ENCODE measurements at places on chromosomes 5 and 9.

- no peak for DNase-seq
Observed at GRCh38 chr5:170312666-170313065, 15.1 kb upstream of the LCP2 start.

DNA sequence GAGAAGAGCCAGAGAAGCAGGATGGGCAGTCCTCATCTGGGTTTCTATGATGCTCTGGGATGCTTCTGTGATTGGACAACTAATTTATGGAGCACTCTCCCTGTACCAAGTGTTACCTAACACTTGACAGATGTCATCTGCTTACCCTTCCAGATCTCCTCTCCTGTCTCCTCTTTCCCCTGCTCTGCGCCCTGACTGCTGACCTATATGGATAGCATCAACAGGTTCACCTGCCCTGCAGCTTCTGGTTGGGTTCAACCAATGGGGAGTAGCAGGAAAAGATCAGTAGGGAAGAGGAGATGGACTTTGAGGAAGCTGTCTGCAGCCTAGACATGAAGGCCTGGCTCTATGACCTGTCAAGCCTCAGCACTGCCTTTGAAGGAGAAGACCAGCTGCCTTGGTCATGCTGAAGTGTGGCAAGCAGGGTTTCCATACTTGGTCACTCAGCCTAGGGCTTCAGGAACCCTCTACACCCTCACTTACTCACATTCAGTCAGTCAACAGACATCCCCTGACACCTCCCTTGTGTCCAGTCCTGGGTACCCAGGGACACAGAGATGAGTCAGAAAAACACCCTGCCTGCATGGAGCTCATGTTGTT, 11.3 kb upstream of the P4HA2 start:
- no peak for DNase-seq

DNA sequence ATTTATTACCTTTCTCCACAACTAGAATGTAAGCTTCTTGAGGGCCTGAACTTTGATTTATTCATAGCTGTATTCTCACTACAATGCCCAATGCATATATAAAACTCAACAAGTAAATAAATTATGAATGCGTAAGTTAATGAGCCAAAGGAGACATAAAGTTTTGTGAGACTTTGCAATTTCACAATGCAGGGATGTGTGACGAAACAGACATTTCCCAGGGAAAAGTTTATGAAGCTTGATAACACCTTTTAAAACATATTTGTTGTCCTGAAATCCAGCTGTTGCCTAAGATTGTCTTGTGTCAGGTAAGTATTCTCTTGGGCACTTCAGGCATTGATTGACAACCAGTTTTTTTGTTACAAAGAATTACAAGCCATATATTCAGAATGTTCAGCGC, 800.1 kb downstream of the BRINP1 start:
- no peak for DNase-seq

DNA sequence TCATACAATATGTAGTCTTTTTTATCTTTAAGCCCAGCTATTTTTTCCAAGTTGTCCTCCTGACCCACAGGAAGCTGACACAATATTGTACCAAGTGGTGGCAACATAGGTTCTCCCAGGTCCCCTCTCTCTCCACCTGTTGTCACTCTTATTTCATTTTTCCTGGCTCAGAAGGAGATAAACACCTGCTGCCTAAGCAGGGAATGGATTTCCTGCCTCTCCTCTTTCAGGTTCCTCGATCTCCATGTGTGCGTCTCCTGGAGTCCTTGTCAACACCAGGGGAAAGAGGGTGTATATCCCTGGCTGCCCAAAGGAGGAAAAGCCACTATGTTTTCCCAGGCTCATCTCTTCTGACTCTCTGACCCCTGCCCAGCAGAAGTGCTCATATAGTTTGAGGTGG, 81.8 kb upstream of the KLF9 start:
- no peak for DNase-seq

DNA sequence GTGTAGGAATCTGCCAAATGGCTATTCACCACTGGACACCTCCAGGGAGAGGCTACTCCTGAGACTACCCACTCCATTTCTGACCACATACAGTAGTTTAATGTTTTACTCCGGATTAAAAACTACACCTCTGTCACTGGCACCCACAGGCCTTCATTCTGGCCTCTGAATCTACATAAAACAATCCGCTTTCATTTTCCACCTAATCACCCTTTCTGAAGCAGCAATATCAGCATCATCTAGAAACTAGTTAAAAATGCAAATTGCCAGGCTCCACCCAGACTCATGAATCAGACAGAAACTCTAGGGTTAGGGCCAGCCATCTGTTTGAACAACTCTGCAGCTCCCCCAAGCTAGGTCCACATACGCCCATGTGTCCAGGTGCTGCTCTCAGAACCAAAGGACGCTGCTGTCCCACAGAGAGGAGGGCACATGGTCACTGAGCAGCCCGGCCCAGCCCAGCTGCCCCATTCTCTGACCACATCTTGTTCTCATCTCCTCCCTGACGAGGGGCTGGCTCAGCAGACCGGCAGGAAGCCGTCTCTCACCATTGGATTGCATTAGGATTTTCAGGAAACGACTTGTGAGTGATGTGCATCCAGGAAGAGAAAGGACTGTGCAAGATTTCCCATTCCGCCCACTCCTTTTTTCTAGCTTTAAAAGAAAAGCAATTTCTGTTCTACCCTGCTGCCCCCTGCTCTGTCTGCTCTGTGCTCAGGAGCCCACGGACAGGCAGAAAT, 34.7 kb downstream of the ADAM19 start:
- DNase-seq, result no peak

GRCh38 chr5:147169901-147170300, 64.9 kb upstream of the STK32A start:
- no peak for DNase-seq

DNA sequence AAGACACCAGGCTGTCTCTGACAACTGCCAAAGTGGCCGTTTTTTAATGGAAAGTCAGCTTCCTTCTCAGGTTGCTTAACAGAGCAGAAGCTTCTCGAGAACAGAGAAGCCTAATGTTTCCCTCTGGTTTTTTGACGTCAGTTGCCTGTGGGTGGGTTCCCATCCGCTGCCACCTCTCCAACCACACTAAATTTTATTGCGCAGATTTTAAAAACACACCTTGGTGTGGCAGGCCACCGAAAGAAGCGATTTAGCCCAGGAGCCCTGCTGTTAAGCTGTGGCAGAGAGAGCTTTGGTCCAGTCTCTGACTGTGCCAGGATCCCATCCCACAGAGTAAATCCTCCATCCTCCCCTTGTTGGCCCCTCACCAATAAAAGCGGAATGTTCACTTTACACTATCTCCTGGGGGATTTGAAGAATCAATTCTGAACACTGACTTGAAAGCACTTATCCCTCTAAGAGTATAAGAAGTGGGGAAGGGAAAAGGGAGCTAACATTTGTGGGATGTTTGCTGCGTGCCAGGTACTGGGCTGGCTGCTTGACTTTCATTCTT, 181.6 kb downstream of the AOPEP start:
- DNase-seq, result no peak

DNA sequence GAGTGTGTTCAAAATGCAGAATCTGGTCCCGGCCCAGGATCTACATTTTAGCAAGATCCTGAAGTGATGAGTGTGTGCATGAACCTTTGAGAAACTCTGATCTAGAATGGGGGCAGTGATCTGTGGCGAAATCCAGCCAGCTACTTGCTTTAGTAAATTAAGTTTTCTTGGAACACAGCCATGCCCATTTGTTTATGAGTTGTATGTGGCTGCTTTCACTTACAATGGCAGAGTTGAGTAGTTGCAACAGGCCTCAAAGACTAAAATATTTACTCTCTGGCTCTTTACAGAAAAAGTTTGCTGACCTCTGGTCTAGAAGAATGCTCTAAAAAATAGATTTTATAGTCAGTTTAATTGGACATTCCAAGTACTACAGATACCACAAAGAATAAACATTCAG, 588.3 kb downstream of the BNC2 start:
- DNase-seq, result no peak

DNA sequence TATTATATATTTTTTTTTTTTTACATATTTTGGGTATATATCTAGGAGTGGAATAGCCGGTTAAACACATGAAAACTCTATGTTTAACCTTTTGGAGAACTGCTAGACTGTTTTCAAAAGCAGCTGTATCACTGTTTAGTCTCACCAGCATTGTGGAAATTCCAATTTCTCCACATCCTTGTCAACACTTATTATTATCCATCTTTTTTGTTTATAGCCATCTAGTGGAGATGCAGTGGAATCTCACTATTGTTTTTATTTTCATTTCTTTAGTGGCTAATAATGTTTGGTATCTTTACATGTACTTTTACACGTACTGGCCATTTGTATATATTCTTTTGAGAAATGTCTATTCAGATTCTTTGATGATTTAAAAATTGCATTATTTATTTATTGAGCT, 22.7 kb upstream of the CCDC180 start:
- DNase-seq, result no peak

DNA sequence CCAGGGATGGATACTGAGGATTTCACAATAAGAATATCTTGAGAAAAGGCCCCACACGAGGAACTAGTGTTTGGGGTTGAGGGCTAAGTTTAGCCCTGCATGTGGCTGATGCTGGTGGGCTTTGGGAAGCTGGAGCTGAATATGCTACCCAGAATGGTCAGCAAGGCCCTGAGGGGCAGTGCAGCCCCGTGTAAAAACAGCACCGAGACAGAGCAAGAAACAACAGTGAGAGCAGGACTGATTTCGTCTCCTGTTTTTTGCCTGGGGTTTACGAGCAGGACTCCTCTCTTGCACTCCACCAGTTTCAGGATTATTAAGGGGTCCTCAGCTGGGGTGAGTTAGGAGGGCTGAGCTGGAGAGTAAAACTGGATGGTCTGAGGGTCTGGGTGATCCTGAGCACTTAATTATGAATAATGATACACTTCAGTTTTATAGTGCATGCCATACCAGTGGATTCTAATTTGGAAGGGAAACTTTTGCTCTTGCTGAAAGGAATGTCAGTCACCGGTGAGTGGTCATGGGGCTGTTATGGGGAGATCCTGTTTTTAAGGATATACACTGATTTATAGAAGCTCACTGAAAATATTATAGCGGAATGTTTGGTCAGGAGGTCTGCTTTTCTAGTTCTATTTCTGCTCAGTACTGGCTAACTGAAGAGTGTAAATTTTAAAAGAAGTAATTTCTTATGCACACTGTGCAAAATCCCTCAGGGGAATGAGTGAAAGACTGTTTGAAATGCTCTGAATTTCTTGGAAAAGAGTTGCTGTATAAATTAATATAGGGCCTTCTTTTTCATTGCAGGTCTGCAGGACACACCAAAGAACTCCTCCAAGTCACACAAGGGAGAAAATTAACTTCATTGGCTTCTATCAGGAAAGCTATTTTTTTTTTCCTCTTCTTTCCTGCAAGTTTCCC, 42.7 kb upstream of the NFIB start:
- DNase-seq, result no peak

- DNase-seq, result no peak
Observed at GRCh38 chr5:118988866-118989180, 476 bp upstream of the DTWD2 start.

- DNase-seq, result no peak
Observed at GRCh38 chr9:137174722-137175293, 3.0 kb upstream of the TMEM210 start.

DNA sequence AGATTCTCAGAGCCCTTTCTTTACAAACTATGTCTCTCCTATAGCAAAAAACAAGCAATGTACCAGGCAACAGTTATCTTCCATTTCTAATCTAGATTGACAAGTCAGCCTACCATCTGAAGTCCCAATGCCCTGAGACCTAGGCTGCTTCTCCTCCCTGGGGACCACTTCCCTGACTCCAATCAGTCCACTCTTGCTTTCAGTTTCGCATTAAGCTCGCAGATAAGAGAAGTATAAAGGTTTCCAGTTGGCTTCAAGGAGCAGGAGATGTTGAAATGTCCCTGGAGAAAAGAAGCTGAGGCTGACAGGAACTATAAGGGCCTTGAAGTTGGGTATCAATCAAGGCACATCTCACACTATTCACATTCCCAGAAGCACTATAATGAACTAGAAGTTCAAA, 32.3 kb downstream of the ERP44 start:
- no peak for DNase-seq

GRCh38 chr9:105510024-105510423, 47.9 kb upstream of the FKTN start:
- DNase-seq, result no peak

DNA sequence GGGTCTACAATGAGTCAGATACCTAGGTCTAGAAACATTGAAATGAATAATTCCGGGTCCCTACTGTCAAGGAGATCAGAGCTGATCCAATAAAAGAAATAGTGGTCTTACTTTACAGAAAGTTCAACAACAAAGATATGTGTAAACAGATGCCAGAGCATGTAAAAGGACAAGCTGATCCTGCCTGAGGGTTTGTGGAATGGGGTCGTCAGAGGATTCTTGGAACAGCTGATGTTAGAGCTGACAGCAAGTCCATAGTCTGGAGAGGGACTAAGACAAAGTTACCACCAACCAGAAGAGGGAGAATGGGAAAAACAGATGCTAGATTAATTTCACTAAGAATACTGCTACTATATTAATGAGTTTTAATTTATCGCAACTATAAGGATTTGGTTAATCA, 71.5 kb downstream of the FREM1 start:
- no peak for DNase-seq

- no peak for DNase-seq
Observed at GRCh38 chr5:56291079-56291643, 58.0 kb upstream of the ANKRD55 start.

DNA sequence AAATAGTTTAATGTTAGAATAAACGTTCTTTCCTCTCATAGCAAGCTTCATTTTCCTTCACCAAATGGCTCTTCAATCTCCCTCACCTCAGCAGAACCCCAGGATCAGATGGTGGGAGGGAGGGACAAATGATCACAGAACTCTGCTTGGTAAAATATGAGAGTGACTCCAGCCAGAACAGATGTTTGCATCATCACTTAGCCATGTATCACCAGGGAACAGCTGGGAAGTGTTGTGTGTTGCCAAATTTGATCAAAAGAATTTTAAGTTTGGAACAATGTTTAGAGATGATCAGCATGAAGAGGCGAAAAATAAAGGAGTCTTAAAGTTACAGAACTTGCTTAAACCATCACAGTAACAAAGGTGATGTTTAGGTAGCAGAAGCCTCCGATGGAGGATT, 115.7 kb downstream of the FRMD3 start:
- no peak for DNase-seq

DNA sequence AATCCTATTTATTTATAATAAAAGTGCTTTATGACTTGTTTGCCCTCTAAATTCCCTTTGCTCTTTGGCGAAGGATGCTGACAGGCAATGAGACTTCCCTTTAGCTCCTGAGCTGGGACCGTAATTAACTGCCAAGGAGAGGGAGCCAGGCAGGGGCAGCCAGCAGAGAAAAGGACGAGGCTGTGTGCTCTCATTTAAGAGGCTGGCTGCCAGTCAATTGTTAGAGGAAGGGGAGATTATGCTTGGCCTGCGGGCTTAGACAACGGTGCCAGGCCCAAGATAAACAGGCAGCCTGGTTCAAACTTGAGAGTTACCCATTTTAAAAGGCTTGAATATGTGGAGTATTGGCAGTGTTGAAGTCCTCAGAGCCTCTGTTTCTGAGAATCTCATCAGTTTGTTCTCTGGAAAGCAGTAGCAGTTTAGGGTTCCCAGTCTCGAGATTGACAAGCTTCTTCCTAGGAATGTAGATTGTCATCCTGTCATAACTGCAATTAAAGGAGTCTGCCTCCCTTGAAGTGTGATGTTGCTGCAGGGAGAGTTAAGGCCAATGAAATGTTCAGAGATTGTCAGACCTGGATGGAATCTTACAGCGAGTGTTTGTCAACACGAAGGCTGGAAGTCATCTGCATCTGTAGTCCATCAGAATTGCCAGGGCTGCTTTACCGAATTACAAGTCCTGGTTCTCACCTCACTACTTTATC, 113.2 kb downstream of the JAKMIP2 start:
- no peak for DNase-seq

- DNase-seq, result no peak
Observed at GRCh38 chr5:145495741-145496140, 339.4 kb downstream of the PRELID2 start.

Measured in NCI-H1694 (cell line).